ENCODE measurements at places on chromosomes 3 and 15. TPM values are rescaled to one million over a fixed set of nuclear protein-coding genes. Genes with fewer than 3 reads are reported as not detected.

The TRH gene
- 2.5 TPM for total RNA-seq

The STRIT1 gene
- total RNA-seq, result not detected

The BNC1 gene
- total RNA-seq, result 0.27 TPM

The CIP2A gene
- 7.1 TPM for total RNA-seq

The HCLS1 gene
- total RNA-seq, result 2.7 TPM

The SERPINI2 gene
- not detected for total RNA-seq

The PIK3CB gene
- 4.4 TPM for total RNA-seq

The DISP2 gene
- total RNA-seq, result 0.36 TPM

The CPNE4 gene
- total RNA-seq, result not detected

The PP2D1 gene
- total RNA-seq, result not detected

The CTXN2 gene
- total RNA-seq, result not detected
